MCF 10A (cell line): ENCODE measurements at places on chromosomes 1 and 21.

- DNase-seq = no peak
- no peaks in the 10 kb centered on the region for H3K36me3 ChIP-seq
- H3K4me1 ChIP-seq = peaks cover 8% of the 10 kb centered on the region
- no peak overlapping the region for H3K27ac ChIP-seq
- H3K27me3 ChIP-seq = no peaks in the 10 kb centered on the region
Measured at GRCh38 chr21:25406887-25407579, 200.2 kb downstream of the MRPL39 start.

GRCh38 chr21:42854246-42855010 is 24.9 kb downstream of the WDR4 start:
- H3K4me3 ChIP-seq = no peak overlapping the region
- DNase-seq = no peak
- no peaks in the 10 kb centered on the region for H3K27me3 ChIP-seq
- H3K27ac ChIP-seq = no peak overlapping the region
- no peaks in the 10 kb centered on the region for H3K4me1 ChIP-seq
- peaks cover 90% of the 10 kb centered on the region for H3K36me3 ChIP-seq

DNA sequence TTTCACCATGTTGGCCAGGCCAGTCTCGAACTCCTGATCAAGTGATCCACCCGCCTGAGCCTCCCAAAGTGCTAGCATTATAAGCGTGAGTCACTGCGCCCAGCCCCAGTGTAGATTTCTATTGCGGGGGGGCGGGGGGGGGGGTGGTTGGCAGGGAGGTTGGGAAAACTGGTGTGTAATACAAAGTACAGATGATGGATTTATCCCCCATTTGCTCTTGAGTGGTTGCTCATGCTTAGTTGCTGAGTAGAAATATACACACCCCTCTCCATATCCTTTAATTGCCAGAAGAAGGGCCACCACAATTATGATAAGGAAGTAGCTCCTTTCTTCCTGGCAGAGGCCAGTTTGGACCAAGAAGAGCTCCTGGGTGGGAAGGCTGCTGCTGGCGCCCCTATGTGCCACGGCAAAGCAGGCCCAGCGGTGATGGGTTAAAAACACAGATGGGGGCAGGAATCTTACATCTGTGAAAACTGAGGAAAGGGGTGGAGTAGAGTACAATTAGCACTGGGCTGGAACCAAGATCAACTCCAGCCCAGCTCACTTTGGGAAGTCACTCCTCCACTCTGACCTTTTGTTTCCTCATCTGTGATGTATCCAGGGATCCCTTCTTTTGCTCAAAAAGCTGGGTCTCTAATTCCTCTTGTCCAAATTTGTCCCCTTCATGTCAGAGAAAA is 55.2 kb downstream of the MRPL37 start:
- no peak for DNase-seq
- H3K27ac ChIP-seq = no peak overlapping the region
- H3K4me1 ChIP-seq = peaks cover 15% of the 10 kb centered on the region
- no peaks in the 10 kb centered on the region for H3K27me3 ChIP-seq

DNA sequence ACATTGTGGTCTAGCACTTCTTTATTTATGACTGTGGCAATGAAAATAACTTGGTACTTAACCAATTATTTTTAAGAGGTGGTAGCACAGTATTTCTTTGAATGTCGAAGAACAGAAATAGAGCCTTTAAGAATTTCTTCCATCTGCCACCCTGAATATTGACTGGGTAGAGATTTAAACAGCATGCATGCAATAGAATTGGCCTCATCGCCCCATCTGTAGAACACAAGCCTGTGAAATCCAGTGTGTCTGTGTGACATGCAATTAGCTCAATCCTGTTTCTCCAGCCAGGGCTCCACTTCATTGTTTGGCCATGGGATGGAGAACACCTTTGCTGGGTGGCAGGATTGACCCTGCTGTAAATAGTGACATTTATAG is 17.1 kb upstream of the KLHDC8A start:
- no peaks in the 10 kb centered on the region for H3K27me3 ChIP-seq
- H3K27ac ChIP-seq = peak overlapping the region; percentile 36
- no peak for DNase-seq
- peak overlapping the region; percentile 5 for H3K4me3 ChIP-seq
- H3K4me1 ChIP-seq = peaks cover 36% of the 10 kb centered on the region

- DNase-seq = peak; percentile 56
- H3K27ac ChIP-seq = no peak overlapping the region
- H3K4me3 ChIP-seq = no peak overlapping the region
- H3K36me3 ChIP-seq = no peaks in the 10 kb centered on the region
- H3K27me3 ChIP-seq = no peaks in the 10 kb centered on the region
- peaks cover 22% of the 10 kb centered on the region for H3K4me1 ChIP-seq
Measured at GRCh38 chr1:61241411-61241838, 159.1 kb downstream of the NFIA start.

DNA sequence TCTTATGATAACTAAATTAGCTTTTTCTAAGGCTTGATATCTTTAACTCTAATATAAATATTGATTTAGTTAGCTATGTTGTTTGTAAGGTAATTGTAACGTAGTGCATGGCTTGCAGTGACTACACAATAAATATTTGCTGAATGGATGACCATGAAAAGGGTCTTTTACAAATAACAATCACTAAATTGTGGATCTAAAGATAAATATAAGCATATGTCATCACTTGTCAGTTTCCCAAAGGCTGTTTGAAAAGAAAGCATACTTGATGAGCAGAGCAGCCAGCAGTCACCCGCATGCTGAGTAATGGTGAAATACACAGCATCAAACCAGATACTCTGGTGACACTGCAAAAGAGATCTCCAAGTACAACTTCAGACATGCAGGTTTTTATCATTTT is 92.5 kb upstream of the FMN2 start:
- no peak for DNase-seq
- no peak overlapping the region for H3K4me3 ChIP-seq
- H3K27ac ChIP-seq = no peak overlapping the region
- H3K4me1 ChIP-seq = peaks cover 9% of the 10 kb centered on the region
